ENCODE measurements at places on chromosomes 3 and 15.

GRCh38 chr3:129645286-129645685 is 38.8 kb upstream of the PLXND1 start:
- no peak for DNase-seq

GRCh38 chr3:102063572-102063971 is 214.3 kb downstream of the NFKBIZ start:
- no peak for DNase-seq

DNA sequence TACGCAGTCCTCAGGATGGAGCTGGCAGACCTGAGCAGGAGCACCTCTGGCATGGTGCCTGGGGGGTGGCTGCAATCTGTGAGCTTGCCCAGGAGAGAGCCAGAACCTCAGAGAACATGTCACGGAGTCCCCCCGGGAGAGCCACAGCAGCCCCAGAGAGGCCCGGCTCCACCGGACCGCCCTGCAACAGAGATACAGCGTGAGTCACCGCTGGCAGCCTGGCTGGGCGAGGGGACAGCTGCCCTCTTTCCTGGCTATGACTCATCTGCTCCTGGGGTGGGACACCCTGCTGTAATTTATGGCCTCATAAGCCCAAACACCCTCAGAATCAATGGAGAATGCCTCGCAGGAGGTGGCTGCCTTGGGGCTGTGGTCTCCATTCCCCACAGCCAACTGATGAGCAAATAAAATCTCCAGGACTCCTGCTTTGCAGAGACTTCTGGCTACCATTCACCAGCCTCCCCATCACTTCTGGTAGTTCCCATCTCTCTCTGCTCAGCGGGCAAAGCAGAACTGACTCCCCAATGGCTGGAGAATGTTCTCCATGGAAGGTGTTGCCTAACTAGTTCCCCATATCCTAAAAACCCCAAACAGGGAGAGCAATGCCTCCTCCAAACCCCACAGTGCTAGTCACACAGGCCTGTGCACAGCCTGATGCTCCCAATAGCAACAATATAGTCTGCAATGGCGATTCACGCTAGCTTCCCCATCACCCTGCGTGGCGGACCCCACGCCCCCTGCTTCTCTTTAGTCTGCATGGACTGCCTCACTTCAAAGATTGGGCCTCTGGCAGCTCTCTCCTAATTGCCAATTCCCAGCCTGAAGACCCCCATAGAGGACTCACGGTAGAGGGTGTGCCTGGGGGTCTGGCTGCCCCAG is 21.6 kb downstream of the ACSBG1 start:
- peak; percentile 57 for DNase-seq

- no peak for DNase-seq
Measured at GRCh38 chr3:38477057-38477820, 18.9 kb upstream of the EXOG start.

- DNase-seq = no peak
Measured at GRCh38 chr3:139307601-139308555, 35.9 kb upstream of the MRPS22 start.

- no peak for DNase-seq
Measured at GRCh38 chr3:49199900-49200281, 28.5 kb downstream of the KLHDC8B start.

GRCh38 chr3:43255662-43256061 is 30.7 kb upstream of the SNRK start:
- DNase-seq = no peak

DNA sequence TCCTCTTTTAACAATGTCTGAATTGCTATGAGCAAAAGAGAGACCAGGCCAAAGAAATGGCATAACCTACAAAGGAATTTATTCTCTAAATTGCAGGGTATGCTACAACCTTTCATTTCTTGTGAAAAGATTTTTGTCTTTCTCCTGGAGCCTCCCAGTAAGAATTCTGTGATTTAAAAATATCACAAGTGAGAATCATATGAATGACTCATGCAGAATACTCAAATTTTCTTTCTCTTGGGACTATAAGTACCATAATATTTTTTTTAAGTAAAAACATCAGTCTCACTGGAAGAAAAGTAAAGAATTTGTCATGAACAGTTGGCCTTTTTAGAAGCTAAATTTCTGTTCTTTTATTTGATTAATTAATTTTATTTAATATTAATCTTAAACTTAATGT is 26.3 kb downstream of the SYNPR start:
- DNase-seq = no peak

DNA sequence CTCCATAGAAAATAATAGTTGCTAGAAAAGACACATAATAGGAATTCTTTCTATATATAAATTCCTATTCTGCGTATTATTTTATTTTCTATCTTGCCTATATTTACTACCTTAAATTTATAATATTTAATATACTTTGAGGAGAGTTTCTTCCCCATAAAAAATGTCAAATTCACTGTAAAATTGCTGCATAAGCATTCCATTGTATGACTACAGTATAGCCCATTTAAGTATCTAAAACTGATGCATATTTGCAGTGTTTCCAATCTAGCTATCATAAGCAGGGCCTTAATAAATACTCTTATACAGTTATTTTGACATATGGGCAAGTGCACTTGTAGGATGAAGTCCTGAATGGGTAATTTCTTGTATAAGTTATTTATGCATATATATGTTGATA is 1088.6 kb upstream of the EPHA6 start:
- DNase-seq = no peak

- peak; percentile 21 for DNase-seq
Measured at GRCh38 chr3:15527031-15527459, 5.5 kb upstream of the COLQ start.

GRCh38 chr15:58501006-58501405 is 69.2 kb downstream of the LIPC start:
- DNase-seq = no peak

- no peak for DNase-seq
Measured at GRCh38 chr3:63970631-63971475, 52.4 kb downstream of the PSMD6 start.

GRCh38 chr3:106326941-106327695 is 458.3 kb upstream of the CBLB start:
- peak; percentile 26 for DNase-seq

GRCh38 chr15:26132811-26133210 is 269.7 kb upstream of the ATP10A start:
- DNase-seq = no peak

- no peak for DNase-seq
Measured at GRCh38 chr3:115975796-115976195, 352.5 kb downstream of the GAP43 start.

- DNase-seq = no peak
Measured at GRCh38 chr3:18717598-18717997, 292.5 kb upstream of the SATB1 start.

DNA sequence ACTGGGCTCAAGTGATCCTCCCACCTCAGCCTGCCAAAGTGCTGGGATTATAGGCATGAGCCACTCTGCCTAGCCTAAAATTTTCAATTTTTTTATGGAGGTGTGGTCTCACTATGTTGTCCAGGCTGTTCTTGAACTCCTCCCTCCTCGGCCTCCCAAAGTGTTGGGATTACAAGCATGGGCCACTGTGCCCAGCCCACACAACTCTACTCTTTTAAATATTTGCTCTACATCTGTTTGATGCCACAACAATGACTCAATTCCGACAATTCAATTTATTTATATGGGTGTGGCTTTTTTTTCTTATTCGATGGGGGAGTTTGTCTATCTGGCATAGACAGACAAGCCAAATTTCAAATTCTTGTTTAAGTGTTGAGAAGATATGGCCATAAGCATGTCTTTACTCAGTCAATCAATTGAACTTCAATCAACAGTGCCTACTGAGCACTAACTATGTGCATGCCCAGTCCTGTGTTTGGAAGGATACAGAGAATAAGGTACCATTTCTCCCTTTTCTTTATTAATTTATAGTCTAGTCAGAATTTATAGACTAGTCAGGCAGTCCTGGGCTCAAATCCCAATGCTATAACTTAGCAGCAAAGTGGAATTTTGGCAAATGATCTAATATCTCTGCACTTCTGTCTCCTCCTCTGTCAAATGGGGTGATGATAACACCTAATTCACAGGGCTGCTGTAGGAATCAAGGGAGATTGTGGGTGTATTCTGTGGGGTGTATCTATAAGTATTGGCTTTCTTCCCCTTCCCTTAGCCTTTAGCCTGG is 54.6 kb upstream of the PIAS1 start:
- DNase-seq = no peak

GRCh38 chr3:22361521-22361920 is 610.5 kb upstream of the ZNF385D start:
- peak; percentile 7 for DNase-seq

DNA sequence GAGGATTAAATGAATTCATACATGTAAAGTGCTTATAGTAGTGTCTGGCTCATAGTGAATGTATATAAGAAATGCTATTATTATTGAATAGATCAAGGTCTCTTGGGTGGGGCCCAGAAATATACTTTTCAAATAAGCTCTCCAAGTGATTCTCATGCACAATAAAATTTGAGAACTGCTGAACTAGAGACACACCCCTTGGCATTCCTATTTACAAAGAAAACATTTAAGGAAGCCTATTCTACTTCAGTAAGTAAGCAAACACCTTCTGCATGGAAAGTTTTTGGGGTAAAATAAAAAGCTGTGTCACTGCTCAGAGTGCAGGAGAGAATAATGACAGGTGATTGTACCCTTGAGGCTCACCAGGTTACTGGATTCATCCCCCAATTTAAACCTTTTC is 75.2 kb downstream of the EOMES start:
- no peak for DNase-seq

DNA sequence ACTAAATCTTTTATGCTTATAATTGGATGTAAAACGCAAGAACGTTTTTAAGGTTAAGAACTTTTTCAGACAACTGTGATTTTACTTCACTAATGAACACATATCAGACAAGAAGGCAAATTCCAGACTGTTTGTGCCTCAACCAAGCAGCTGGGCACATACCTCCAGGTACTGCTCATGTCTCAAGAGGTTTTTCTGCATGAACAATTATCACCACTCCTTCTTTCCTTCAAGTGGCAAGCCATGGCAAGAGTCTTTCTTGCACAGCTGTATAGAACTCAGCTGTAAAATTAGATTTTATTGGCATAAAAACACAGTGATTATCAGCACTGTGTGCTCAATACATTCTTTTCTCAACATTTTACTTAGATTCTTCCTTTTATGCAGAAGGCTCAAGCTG is 64.3 kb downstream of the FNDC3B start:
- peak; percentile 73 for DNase-seq

DNA sequence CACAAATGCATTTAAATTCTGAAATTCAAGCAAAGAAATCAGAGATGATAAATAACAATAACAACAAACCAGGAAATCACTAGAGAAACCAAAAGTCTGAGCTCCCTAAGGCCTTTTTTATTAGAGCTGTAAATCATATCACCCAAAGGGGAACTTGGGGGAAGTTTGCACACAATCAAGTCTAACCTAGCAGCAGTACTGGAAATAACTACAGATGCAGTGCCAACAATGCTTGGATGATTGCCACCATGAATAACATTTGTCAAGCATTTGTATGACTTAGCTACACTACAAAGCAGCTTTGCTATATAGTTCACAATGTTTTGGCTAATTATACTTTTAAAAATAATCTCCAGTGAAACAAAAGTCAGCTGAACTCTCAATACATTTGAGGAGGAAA is 27.8 kb downstream of the SHQ1 start:
- DNase-seq = peak; percentile 89

GRCh38 chr15:96213045-96213444 is 117.5 kb upstream of the NR2F2 start:
- DNase-seq = no peak

- no peak for DNase-seq
Measured at GRCh38 chr3:66444146-66444644, 56.6 kb downstream of the LRIG1 start.

DNA sequence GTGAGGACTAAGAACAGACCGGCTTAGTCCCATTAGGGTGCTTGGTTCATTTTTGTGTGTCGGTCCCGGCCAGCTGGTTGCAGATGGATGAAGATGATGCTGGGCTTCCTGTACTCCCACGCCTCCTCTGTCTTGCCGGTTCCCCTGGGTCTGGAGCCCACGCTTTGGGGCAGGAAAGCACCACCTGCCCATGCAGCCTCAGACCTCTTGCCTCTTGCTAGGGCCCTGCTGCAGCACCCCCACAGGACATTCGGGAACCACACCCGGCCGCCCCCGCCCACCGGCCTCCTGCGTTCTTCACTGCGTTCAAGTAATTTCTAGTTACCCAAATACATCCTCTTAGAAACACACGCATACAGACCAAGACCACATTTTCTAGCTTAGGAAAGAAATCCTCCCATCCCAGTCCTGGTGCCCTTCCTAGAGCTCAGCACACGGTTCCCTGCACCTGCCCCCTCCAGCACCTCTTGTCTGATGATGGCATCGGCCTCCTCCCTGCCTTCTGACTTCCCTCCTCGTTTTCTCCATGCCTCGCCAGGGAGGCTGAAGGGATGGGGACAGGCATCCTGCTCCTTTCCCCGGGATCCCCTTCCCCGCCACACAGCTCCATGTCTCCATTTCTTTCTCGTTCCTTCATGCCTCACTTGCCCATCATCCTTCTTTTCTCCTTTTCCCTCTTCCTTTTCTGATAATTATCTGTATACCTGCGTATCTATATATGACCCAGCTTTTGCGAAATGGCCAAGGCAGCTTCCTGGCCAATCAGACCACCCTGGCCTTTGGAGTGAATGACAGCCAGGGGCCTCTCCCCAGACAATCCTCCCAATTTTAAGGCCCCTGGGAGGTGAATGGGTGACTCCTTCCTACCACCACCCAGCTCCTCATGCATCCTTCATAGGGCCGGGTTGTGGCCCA is 30.9 kb downstream of the FAM3D start:
- no peak for DNase-seq

DNA sequence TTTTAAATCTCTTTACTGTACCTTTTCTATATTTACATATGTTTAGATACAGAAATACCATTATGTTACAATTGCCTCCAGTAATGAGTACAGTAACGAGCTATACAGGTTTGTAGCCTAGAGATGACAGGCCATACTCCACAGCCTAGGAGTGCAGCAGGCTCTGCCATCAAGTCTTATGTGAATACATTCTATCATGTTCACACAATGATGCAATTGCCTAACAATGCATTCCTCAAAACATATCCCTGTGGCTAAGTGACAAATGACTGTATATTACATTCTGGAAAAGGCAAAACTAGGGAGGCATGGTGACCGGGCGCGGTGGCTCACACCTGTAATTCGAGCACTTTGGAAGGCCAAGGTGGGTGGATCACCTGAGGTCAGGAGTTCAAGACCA is 192.4 kb upstream of the IGF1R start:
- no peak for DNase-seq

GRCh38 chr3:55205990-55206389 is 278.1 kb upstream of the LRTM1 start:
- no peak for DNase-seq

GRCh38 chr3:107428051-107428858 is 51.0 kb downstream of the CCDC54 start:
- no peak for DNase-seq

GRCh38 chr15:38899300-38899699 is 334.7 kb upstream of the RASGRP1 start:
- peak; percentile 63 for DNase-seq

All from fibroblast of pulmonary artery (primary cell).